ENCODE measurements at places on chromosomes 5 and 9.

- DNase-seq: no peak
Observed at GRCh38 chr5:144794922-144795321, 624.2 kb downstream of the KCTD16 start.

DNA sequence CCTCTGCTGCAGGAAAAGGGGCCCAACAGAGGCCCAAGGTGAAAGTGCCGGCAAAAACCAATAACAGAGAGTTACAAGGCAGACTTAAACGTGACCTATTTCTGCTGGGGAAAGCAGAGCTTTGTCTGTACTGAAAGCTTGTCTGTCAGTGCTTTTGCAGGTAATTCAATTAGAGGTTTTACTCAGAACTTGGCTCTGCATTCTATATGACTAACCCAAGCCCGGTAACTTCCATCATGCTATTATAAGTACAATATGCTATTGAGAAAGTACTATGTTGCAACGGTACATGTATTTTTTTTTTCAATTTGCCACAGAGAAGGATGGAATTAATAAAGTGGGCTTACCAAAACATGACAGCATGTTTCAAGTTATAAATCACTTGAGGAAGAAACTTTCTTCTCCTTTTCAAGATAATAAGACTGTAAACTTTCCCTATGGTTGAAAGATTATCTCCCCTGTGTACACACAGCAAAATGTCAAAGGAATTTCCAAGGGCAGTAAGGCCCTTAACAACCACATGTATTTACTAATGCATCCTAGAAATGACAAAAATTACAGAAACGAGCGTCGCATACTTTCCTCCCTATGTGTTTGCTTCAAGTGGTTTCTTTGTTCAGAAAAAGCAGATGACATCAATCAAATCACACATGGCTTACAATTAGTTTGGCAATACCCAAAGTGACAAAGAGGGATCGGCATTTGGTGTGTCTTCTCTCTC, 282.4 kb downstream of the EFNA5 start:
- DNase-seq: no peak

GRCh38 chr9:88748566-88749261, 213.7 kb downstream of the NXNL2 start:
- no peak for DNase-seq

- no peak for DNase-seq
Observed at GRCh38 chr5:56876327-56876726, 33.1 kb upstream of the SETD9 start.

GRCh38 chr9:133534346-133535291, at the start of gene ADAMTSL2:
Gene ADAMTSL2, plus strand, starts transcription at chr9:133534704. Its CDS starts 2,009 bp downstream, at chr9:133536713.
- peak; percentile 19 for DNase-seq

GRCh38 chr9:4413856-4414255, 76.4 kb upstream of the SLC1A1 start:
- DNase-seq: no peak

DNA sequence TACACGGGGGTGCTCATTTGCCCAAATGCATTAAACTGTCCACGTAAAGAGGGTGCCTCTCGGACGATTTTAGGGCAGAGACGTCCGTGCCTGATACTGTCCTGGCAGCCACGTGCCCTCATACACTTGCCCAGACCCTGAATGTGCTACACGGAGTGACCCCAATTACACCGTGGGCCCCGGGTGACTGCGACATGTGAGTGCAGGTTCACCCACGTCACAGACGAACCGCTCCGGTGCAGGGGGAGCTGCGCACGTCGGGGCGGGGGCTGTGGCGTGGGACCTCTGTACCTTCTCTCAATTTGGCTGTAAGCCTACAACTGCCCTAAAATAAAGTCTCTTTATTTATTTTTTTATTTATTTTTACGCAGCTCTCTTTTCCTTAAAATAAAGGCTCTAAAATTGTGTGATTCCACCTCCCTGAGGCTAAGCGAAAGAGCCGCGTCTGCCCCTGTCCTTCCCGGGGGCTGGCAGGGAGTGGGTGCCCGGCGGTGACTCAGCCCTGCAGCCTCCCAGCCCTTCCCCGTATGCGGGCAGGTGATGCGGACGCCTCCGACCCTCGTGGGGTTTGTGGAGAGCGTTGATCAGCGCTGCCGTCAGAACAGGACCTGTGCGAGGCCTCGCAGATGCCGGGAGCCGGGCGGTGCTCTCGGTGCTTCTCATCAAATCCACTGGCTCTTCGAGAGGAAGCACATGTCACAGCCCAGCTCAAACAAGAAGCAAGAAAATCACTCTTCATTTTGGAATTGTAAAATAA, 9.2 kb upstream of the EGFL7 start:
- DNase-seq: no peak

- no peak for DNase-seq
Observed at GRCh38 chr9:23015557-23015956, 568.9 kb downstream of the DMRTA1 start.

GRCh38 chr9:132451276-132451675, 41.3 kb downstream of the CFAP77 start:
- no peak for DNase-seq

- DNase-seq: no peak
Observed at GRCh38 chr9:135885100-135885853, 22.1 kb downstream of the CAMSAP1 start.

GRCh38 chr5:34587355-34588241, 68.5 kb upstream of the RAI14 start:
- DNase-seq: no peak

- DNase-seq: no peak
Observed at GRCh38 chr9:90300611-90301276, 341.9 kb downstream of the DIRAS2 start.

DNA sequence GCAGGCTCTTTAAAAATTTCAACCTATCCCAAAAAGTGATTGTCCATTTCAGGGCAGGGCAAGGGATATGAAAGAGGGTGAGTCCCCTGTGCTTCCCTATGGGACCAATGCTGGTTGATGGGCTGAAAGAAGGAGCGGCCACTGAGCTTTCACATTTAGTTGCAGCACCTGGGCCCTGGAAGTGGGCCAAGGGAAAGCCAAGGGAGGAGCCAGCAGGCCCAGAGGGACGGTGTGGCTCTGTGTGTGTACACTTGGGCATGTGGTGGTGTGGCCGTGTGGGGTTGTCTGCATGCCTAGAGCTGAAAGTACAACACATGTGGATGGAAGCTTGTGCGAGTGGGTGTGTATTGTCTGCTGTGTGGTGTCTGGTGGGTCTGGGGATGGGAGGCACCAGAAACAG, 14.0 kb upstream of the PSMD5 start:
- no peak for DNase-seq

GRCh38 chr5:9859808-9860207, 229.7 kb upstream of the TAS2R1 start:
- no peak for DNase-seq

DNA sequence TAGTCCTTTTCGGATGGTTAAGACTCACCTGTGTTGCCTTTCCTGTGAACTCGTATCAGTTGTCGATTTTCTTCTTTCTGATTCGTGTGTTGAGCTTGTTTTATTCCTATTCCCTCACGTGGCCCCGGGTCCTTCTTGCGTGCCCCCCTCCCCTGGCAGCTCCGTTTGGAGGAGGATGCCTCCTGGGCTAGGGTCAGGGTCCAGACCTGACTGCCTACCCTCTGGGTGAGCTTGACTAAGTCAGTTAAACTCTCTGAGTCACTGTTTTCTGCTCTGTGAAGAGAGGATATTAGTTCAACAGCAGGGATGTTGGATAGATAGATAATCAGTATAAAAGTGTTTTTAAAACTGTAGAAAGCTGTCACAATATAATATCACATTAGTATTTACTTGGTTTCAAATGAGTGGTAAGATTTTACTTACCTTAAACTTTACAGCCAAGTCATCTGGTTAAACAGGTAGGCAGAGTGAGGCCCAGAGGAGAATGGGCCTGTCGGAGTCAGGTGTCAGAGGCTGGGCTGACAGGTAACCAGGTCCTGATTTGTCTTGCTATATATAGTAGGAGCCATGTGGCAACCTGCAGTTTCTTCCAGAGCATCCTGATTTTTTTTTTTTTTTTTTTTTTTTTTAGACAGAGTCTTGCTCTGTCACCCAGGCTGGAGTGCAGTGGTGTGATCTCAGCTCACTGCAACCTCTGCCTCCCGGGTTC, 24.2 kb downstream of the PPARGC1B start:
- DNase-seq: no peak

DNA sequence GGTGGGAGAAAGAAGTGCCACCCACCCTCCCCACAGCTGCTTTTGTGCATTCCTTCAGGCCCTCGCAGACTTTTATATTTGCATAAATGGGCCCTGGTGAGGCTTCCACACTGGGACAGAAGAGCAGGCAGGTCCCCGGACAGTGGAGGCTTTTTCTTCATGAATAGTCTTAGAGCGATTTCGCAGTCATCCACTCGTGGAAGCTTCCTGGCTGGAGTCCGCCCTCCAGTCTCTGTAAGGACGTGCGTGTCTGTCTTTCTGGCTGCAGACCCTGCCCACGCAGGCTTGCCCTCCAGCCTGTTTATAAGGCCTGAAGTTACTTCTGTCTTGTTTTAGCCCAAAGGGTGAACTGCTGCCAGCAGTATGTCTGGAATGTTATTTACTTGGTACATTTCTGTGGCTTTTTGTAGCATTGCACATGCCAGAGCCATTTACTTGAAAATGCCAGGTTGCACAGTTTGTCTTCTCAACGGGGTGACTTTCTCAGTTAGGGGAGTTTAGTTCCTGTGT, 195.7 kb downstream of the AOPEP start:
- DNase-seq: no peak

GRCh38 chr5:38556088-38556598, 303 bp downstream of the LIFR start:
- no peak for DNase-seq

DNA sequence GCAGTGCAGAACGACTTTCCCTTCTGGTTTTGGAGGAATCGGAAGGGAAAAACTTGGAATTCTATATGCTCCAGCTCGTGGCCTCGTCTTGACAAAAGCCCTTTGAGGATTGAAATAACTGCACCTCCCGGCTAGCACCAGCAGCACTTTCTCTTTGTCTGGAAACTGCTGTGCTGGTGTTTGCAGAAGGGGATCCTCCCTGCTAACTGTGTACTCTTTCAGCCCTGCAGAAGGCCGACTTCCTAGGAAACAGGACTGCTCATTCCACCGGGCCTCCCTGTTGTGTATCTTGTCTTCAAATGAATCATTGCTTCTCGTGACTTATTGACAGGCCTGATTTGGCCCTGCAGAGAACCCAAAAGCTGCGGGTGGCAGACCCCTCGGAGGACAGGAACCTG, 23.6 kb downstream of the STC2 start:
- DNase-seq: no peak

DNA sequence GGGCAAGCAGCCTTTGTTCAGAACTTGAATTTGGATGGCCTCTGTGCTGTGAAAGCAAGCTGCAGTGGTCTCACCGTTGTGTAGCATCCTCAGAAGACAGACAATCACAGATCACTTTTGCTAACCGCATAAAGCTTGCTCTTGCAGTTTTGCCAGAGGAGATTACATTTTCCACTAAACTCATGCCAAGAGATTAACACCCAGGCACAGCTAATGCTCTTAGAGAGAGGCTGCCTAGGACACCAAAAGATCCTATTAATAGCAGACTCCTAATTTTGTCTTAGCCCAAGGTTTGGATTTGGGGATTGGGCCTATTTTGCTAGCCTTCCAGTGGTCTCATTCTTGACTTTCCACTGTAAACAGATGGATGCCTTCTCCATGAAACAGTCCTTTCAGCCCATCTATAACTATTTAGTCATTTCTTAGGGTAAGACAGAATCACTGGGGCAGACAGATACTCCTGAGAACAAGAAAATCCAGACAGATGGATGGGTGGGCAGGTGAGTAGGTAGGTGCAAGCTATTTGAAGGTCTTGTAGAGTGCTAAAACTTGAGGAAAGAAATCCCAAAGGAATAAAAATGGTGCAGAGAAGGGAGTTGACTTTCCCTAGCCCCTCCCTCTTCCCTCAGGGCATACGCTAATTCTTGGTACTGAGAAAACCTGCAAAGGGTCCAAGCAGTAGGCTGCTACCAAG, 506.2 kb downstream of the SPOCK1 start:
- DNase-seq: no peak

DNA sequence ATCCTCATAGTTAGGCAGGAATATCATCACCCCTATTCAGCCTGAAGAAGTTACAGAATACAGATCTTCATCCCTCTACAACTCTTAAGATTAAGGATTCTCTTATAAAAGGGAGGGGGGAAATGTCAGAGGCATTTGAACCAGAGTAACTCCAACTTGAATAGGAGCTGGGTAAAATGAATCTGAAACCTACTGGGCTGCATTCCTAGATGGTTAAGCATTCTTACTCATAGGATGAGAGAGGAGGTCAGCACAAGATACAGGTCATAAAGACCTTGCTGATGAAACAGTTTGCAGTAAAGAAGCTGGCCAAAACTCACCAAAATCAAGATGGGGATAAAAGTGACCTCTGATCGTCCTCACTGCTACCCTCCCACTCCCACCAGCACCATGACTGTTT, 14.4 kb downstream of the FREM1 start:
- DNase-seq: no peak

DNA sequence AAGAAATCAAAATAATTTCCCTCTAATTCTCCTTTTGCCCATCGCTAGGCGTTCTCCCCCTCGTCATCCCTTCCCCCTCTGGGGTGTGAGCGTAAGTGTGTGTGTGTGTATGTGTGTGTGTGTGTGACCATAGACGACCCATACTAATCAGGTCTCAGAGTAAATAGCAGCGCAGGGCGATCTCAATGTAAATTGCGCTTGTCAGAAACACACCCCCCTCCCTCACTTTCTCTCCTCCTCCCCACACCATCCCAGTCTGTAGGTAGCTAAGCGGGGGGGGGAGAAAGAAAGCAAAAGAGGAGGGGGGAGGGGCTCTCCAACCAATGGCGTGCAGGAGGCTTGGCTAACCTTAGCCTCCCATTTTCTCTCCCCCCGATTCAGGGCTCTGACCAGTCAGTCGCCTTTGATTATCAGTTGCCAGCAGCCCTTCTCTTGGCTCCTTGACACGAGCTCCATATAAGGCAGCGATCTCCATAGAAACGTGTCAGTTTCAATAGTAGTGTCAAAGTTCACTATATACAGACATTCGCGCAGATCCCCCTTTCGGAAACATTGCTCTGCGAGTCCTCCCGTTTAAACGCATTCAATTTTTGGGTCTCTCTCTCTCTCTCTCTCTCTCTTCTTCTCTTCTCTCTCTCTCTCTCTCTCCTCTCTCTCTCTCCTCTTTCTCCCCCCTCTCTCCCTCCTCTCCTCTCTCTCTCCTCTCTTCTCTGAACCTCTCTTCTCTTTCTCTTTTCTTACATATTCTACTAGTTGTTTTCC, at the start of gene NR2F1:
Gene NR2F1 (plus strand): TSS at position 546 of the 762 bp plus-strand sequence. CDS start 1,802 bp downstream, outside the sequence.
- DNase-seq: no peak

DNA sequence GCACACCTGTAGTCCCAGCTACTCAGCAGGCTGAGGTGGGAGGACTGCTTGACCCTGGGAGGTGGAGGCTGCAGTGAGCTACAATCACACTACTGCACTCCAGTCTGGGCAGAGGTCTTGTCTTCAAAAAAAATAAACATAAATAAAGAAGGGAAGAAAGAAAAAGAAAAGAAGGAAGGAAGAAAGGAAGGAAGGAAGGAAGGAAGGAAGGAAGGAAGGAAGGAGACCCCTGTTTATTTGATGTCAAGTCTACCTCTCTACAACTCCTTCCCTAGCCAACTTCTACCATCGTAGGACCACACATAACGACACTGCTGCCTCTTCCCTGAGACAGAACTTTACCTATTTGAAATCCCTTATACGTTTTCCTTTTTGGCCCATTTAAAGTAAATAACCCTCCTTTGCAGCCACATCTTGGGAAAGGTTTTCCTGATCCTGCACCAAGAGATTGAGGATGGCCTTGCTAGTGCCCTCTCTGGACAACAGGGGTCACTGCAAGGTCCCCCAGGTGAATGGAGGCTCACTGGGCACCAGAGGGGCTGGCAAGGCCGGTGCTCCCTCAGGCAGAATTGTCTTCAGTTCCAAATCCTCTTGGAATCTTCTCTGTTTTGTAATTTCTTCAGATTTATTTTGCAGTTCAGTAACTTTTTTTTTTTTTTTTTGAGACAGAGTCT, 10.5 kb downstream of the RPS14 start:
- no peak for DNase-seq
